D721Med (cell line): ENCODE measurements at places on chromosomes 3 and 15.

DNA sequence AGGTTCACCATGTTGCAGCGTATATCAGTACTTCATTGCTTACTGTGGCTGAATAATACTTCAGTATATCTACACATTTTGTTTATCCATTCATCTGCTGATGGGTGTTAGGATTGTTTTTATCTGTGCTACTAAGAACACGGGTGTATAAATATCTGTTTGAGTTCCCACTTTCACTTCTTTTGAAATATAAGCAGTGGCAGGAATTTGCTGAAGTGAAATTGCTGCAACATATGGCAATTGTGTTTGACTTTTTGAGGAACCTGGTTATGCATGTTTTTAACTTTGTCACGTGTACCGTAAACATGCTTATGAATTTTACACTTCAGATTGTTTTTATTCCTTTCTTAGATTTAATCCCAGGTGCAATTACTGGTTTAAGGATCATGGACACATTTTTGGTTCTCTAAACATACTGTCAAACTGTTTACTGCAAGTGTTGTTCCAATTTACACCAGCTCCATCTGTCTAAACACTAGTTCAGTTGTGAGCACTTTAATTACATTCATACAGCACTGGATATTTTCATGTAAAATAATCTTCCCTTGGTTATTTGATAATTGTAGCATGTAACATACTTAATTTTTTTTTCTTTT is 23.1 kb downstream of the TRAK1 start:
- DNase-seq = no peak

DNA sequence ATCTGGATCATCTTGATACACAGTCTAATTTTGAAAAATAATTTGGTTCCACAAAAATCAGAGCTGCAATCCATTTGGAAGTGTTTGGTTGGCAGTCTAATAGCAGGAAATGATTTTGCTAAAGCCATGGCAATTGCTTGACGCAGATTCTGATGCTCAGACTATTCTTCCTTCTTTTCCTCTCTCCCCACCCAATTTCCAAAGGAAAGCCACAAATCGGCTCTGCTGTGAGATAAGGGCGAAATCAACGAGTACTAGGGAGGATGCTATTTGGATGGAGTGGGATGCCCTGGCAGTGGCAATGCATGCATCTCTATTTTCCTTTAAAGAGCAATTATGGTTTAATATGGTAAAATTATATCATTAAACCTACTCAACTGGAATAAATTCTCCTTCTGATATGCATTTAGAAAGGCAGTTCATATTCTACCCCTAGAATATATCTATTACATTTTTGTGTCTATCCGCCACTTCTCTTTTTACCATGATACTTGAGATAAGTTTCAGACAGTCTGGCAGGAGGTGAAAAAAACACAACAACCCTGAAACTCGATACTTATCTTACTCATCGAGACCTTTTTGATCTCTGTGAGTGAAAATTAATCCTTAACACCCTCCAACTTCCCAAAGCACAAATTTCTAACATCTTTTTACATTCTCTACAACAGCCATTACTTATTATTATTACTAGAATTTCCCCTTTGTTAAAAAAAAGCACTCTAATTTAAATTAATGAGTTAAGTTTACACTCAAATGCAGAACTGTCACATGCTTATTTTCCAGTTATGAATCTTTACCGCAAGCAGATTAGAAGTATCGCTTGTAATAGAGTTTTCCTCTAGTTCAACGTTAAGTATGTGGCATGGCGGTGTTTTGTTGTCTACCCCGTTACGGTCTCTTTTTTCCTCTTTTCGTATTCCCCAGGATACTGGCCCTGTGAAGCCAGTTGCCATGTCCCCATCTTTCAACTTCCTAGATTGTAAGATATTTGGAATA is 433.3 kb downstream of the FOXP1 start:
- no peak for DNase-seq

DNA sequence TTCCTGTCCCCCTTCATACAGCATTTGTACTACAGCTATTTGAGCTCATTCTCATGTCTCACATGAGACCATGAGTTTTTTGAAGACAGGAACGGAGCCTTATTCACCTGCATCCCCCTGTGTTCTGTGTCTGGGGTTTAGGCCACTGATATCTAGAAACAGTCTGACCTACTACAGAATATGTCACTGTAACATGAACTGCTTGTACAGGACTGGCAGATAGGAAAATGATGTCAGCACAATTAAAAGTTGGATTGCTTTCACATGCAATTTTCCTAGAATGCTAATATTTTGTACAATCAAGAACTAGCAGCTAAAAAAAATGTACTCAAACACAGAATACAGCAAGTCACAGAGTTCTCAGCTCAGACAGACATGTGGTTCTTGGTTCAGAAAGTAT is 90.8 kb upstream of the FGF12 start:
- no peak for DNase-seq

DNA sequence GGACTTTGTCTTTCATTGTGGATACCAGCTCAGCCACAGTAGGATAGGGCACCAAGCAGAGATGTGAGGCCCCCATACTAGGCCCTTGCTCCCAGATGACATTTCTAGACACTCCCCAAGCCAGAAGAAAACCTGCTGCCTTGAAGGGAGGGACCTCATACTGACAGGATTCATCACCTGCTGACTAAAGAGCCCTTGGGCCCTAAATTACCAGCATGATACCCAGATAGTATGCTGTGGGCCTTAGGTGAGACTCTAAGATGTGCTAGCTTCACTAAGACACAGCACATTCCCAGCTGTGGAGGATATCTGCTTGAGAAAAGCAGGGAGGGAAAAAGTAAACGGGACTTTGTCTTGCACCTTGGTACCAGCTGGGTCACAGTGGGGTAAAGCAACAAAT is 324.0 kb downstream of the TBL1XR1 start:
- DNase-seq = no peak

DNA sequence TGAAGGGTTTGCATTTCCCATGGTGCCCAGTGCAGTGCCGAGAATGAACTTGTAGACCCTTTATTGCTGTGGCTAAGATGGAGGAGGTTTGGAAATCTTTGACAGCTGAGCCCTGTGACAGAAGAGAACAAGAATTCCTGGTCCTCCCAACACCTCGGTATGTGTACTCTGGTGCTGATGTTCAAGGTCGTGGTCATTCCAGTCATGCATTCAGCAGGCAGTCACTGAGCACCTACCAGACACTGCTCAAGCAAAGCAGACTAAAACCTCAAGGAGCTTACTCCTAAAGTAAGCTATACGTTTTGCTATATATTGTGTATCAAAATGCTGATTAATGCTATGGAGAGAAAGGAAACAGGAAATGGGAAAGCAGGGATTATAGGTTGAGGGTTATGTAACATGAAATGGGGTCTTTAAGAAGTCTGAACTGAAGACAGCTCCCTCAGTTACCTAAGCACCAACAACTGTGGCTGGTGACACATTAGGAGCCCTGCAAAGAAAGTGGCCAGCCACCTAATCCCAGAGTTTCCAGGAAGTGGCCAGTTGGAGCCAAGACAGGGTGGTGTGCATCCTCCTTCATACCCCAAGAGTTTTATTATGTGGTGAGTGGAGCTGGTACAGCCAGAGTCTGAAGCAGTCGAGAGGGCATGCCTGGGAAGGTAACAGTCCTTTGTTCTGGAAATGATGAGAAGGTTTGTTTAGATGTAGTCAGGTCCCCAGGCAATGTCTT is 65.0 kb downstream of the CCNL1 start:
- DNase-seq = no peak

- DNase-seq = no peak
Measured at GRCh38 chr3:101758224-101758623, 20.8 kb upstream of the NXPE3 start.

DNA sequence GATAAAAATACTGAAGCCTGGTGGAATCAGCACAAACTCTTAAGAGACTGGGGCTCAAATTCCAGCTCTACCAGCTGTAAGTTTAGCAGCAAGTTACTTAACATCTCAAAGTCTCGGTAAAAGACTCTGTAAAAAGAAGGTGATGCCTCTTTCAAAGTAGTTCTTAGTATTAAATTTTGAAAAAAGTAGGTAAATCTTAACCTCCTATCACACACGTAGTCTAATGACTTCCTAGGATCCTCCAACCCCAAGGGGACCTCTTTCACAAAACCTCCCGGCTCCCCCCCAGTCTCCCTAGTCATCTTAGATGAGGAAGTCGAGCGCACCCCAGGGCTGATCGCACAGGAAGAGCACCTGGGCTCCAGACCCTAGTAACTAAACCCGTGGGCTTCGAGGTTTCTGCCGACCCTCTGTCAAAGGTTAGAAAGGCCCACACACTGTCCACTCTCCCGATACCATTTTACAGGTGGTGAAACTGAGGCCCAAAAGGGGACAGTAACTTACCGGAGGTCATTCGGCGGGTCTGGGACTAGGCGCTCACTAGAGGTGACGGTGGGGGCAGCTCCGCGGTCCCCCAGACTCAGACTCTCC is 427 bp downstream of the MBD4 start:
- no peak for DNase-seq

GRCh38 chr15:69557020-69557706 is 104.5 kb downstream of the RPLP1 start:
- no peak for DNase-seq

DNA sequence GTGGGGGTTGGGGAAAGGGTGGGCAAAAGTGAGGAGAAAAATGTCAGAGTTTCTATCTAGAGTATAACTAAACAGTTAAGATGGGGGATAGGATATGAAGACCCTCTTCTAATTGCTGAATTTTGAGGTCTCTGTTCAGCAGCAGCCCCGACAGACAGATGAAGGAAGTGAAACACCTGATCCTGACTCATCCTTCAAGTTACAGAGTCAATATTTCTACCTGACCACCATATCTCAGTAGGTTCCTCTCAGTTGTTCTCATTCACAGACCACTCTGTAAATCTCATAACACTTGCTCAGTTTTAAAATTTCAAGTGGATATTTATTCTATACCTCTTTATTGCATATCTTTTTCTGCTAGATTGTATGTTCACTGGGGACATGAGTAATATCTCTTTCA is 69.5 kb downstream of the CCDC54 start:
- DNase-seq = no peak

DNA sequence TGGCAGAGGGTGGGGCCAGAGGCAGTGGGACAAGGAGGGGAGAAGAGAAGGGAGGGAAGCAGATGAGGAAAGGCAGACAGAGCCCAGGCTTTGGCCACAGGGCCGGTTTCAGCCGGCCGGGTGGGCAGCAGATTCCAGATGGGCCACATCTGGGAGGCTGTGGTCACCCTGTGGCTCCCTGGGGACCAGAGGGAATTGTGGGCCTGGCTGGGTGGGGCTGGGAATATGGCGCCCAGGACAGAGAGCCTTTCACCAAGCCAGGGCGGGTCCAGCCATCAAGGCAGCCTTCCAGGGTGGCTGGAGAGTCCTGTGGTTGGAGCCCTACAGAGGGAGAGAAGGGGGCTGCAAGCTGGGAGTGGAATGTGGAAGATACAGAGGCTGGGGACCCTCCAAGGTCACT is 18.9 kb downstream of the PTH1R start:
- no peak for DNase-seq

DNA sequence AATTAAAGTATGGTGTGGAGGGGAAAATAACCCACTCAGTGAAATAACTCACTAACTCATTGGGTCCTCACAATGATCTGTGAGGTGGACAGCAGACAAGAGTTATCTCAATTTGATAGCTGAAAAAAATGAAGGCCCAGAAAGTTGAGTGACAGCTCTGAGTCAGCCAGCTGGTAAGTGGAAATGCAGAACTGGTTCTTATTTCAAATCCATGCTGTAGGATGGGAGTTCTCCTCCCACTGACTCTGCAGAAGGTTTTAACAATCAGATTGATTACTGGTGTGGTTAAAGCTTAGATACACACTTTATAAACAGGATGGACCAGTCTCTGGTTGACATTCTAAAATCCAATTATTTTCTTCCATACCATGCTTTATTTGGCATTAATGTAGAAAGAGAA is 87.0 kb upstream of the LMOD3 start:
- no peak for DNase-seq

DNA sequence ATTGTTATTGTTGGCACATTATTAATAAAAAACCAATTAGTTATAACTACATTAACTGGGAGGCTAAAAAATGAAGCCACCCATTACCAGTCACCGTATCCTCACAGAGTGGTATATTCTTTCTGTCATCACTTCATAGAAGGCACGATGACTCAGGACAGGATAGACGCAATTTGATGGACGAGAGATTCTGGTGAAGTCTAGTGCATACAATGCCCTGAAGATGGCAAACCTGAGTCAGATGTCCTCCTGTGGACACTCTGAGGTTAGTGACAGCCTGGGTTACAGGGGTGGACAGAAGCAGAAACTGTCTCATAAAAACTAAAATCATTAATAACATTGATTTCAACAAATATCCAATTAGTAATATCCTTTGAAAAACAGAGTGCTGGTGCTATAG is 150.3 kb downstream of the SLC9A9 start:
- no peak for DNase-seq

- no peak for DNase-seq
Measured at GRCh38 chr3:174099724-174100123, 702.2 kb downstream of the NLGN1 start.

DNA sequence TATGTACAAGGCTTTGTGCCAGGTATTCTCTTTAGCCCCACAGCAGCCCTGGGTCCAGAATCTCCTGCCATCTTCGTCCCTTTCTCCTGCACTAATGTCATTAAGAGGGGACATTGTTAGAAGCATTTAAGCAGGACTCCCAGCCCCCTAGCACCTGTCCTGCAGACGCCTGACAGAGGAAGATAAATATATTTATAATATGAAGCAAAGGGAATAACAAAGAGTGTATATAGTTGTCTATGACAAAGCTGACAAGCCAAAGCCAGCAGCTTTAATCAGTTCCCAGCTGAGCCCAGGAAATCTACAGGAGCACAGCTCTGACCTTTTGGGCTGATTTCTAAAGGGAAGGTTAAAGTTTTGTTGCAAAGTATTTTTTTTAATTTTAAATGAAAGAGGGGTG is 96.0 kb downstream of the MEGF11 start:
- DNase-seq = no peak

GRCh38 chr3:49093853-49094767 is at the start of gene QRICH1:
QRICH1 (minus strand) TSS chr3:49094071; CDS start chr3:49077017, 17,054 bp downstream.
- peak; percentile 58 for DNase-seq

DNA sequence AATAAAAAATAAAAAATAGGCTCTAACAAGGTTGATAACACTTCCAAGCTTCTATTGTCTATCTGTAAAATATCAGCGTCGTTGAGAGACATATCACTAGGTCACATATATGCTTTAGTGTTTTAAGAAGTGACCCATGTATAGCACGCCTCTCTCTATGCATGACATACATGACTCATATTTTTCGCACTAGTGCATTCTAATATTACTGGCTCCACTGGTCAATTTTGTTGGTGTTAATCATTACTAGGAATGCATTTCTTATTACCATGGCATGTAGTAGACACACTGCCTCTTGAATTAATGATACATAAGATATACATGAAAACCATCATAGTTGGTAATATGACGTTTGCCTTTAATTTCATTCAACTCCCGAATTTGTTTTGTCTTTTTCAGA is 203.1 kb downstream of the CHL1 start:
- DNase-seq = no peak

DNA sequence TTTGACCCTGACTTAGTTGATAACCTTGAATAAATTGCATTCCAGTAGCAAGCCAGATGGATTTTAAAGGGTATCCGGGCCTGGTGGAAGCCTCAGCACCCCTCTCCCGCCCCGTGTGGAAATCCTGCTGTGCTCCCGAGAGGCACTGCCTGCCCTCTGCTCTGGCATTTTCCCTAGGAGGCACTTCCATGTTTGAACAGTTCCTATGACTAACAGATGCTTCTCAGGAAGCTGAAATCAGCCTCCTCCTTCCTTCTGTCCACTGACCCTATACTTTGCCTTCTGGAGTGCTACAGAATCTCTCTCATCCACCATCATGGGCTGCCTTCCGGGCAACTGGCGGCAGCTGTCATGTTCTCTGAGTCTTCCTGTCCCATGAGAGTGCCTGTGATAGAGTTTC is 90.8 kb downstream of the GABRG3 start:
- DNase-seq = no peak

- DNase-seq = no peak
Measured at GRCh38 chr3:9732080-9732739, 675 bp downstream of the BRPF1 start.
